ENCODE measurements at places on chromosomes 11 and 22. TPM values are rescaled to one million over a fixed set of nuclear protein-coding genes. Genes with fewer than 3 reads are reported as not detected.

TRIM51 gene
- total RNA-seq: not detected

TMEM191C gene
- 20.7 TPM for total RNA-seq

UNC93B1 gene
- 4.1 TPM for total RNA-seq

UPK3A gene
- total RNA-seq: not detected

DCDC1 gene
- 0.59 TPM for total RNA-seq

LARGE1 gene
- 18.7 TPM for total RNA-seq

RABL2B gene
- total RNA-seq: 1.2 TPM

MS4A7 gene
- 11.0 TPM for total RNA-seq

OTOG gene
- not detected for total RNA-seq

FIBIN gene
- 7.4 TPM for total RNA-seq

SHISAL1 gene
- total RNA-seq: 10.0 TPM

RAC2 gene
- 6.6 TPM for total RNA-seq

DAGLA gene
- total RNA-seq: 3.4 TPM

OR51B2 gene
- not detected for total RNA-seq

RASL10A gene
- total RNA-seq: 0.79 TPM

ZNF70 gene
- 13.8 TPM for total RNA-seq

ADAMTS8 gene
- 7.0 TPM for total RNA-seq

MPEG1 gene
- 6.3 TPM for total RNA-seq

LRRC51 gene
- total RNA-seq: 10.2 TPM

SLC25A18 gene
- total RNA-seq: 11.7 TPM

ZNF74 gene
- total RNA-seq: 11.5 TPM

MDK gene
- total RNA-seq: 61.7 TPM

KRTAP5-2 gene
- not detected for total RNA-seq

MOV10L1 gene
- total RNA-seq: not detected

NECTIN1 gene
- 1.3 TPM for total RNA-seq

SLC17A6 gene
- total RNA-seq: not detected

RTN4R gene
- 5.0 TPM for total RNA-seq

MYO18B gene
- total RNA-seq: 0.43 TPM

CCDC116 gene
- not detected for total RNA-seq

VPREB1 gene
- total RNA-seq: not detected

SCUBE1 gene
- 1.7 TPM for total RNA-seq

CD6 gene
- total RNA-seq: 0.26 TPM

FGF4 gene
- total RNA-seq: not detected

PDGFD gene
- total RNA-seq: 2.8 TPM

PLEKHB1 gene
- total RNA-seq: 6.9 TPM

OR8D4 gene
- total RNA-seq: not detected

B4GALNT4 gene
- total RNA-seq: 34.8 TPM

CCDC34 gene
- total RNA-seq: 2.7 TPM

C22orf15 gene
- total RNA-seq: 0.41 TPM

CWF19L2 gene
- total RNA-seq: 31.0 TPM

BRSK2 gene
- total RNA-seq: 2.2 TPM

MFRP gene
- 0.07 TPM for total RNA-seq

XKR3 gene
- total RNA-seq: not detected

APOL5 gene
- total RNA-seq: not detected

MMP12 gene
- total RNA-seq: not detected

C11orf16 gene
- 1.5 TPM for total RNA-seq

CDHR5 gene
- 0.26 TPM for total RNA-seq

CD3G gene
- 6.2 TPM for total RNA-seq

E2F8 gene
- total RNA-seq: 2.4 TPM

OR5T1 gene
- total RNA-seq: not detected

TECTA gene
- 1.1 TPM for total RNA-seq

PDE2A gene
- 13.8 TPM for total RNA-seq

Data from uterus (tissue), 4 donors.